H54 (cell line): ENCODE measurements at places on chromosomes 4 and X.

- DNase-seq = no peak
These were observed 12.4 kb downstream of the BOD1L1 start for GRCh38 chr4:13615161-13615560.

DNA sequence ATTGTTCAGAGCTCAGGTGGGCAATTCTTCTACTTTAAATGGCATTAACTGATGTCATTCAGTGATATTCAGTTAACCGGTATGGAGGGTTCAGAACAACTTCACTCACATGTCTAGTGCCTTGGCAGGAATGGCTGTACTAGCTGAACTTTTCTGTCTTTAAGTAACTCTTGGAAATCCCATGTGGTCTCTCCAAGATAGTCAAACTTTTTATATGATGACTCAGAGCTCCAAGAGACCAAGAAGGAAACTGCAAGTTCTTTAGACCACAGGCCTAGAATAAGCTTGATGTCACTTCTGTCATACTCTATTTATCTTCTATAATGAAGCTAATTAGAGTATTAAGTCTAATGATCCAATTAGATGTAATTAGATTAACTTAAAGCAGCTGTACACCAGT, 24.9 kb downstream of the LHFPL1 start:
- DNase-seq = no peak

DNA sequence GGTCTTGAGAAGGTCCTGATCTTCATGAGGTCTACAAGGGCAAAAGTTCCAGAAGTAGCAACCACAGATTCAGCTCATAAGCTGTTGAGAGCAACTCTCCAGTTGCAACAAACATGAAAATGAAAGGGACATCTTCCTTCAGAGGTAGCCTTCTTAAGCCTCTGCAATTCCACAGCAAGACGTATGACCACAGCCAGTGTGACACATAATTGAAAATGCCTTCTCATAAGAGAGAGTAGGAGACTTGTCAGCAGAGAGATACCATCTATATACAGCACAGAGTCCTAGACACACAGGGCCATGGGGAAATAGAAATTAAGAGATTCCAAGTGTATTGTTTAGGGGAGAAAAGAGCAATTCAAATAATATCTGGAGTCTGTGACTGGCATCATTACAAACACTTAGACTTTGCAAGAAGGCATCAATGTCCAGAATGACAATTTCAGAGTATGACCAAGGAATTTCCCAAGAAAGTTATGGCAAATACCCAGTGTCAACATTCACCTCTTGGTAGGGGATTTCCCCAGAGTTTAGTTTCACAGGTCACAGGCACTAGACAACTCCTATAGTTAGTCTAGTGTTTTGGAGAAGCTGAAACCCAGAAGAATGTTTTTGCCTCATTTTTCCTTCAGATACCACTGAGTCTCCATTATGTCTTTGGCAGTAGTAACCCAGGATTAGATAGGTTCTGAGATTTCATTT, 340.3 kb downstream of the ZNF674 start:
- DNase-seq = no peak

DNA sequence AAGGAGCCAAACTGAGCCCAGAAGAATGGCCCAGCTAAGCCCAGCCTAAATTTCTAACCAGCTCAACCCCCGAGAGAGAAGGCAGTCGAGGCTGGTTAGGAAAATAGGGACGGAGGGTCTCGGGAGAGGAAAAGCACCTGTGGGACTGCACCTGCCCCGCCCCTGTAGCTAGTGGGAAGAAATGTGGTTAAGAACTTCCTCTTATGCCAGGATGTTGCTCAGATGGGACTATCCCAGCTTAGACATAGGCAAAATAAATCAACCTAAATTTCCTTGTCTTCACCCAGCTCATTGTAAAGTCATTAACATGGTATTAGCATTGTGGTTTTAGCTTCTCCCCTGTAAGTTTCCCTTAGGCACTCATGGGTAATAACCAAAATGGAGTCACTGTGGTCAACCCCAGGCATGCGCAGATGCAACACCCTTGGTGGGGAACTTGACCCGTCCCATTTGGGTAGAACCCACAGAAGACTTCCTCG, 86.8 kb downstream of the ZNF718 start:
- DNase-seq = no peak
